ENCODE measurements at places on chromosomes 4 and X.

DNA sequence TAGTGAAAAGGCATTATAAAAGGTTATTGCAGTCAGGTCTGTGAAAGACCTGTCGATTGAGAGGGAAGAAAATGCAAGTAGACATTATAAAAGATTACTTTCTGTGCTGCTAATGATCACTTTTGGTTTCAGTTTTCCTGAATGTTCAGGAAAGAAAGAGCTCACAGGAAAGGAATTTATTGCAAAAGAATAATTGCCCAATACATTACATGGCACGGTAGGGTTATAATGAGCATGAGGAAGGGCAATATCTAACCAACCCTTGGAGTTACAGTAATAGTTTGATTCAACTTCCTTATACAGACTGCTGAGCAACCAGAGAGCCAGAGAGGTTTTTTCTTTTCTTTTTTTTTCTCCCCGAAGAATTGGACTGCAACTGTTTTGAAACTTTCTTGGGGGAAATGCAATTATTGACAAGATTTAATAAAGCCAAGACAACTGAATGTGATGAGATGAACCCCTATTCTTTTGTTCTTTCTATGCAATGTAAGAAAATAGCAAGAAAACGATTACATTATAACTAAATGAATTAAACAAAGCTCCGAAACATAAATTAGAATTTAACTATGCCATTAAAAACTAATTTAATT, 247.0 kb downstream of the C4orf33 start:
- DNase-seq, result no peak

DNA sequence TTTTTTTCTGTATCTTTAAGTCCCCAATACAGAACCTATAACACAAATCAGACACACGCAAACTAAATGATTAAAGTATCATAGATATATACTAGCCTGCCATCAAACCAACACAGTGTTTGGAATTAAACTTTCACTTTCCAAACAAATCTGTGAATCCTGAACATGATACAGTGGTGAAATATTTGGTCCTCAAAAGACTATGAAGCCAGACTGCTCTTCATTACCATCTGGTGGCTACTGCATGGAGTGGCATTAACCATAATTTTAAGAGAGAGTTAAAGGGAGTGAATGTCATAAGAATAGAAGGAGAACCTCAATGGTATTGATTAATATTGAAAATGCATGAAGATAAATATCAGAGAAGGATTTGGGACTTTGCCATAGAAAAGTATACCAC, 9.2 kb upstream of the GABRA4 start:
- DNase-seq, result no peak

- DNase-seq, result no peak
Observed at GRCh38 chr4:185809121-185809520, 2.9 kb downstream of the SORBS2 start.

DNA sequence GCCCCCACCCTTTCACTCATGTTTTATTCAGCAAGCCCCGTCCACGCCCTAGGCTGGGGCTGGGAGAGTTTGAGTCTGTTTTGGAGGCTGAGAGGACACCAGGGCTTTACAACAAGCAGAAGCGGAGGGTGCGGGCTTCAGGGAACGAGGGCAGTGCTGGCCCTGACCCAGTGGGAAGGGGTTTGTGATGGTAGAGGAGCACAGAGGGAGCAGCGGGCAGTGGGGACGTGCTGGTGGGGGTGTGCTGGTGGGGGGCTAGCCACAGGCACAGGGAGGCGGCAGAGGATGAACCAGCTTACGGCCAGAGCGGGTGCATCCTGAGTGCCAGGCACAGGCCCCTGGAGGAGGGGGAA, 26.4 kb downstream of the NSG1 start:
- DNase-seq, result no peak

GRCh38 chr4:40600850-40601249, 28.8 kb downstream of the RBM47 start:
- DNase-seq, result no peak

DNA sequence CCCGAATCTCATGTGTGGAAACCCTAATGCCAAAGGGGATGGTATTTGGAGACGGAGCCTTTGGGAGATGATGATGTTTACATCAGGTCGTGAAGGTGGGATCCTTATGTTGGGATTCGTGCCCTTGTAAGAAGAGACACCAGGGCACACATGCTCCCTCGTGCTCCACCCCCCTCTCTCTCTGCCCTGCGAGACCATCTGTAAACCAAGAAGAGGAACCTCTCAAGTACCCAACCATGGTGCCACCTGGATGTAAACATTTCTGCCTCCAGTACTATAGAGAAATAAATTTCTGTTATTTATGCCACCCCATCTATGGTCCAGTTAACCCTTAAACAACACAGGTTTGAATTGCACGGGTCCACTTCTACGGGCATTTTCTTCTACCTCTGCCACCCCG, 179.4 kb downstream of the DHRSX start:
- no peak for DNase-seq

DNA sequence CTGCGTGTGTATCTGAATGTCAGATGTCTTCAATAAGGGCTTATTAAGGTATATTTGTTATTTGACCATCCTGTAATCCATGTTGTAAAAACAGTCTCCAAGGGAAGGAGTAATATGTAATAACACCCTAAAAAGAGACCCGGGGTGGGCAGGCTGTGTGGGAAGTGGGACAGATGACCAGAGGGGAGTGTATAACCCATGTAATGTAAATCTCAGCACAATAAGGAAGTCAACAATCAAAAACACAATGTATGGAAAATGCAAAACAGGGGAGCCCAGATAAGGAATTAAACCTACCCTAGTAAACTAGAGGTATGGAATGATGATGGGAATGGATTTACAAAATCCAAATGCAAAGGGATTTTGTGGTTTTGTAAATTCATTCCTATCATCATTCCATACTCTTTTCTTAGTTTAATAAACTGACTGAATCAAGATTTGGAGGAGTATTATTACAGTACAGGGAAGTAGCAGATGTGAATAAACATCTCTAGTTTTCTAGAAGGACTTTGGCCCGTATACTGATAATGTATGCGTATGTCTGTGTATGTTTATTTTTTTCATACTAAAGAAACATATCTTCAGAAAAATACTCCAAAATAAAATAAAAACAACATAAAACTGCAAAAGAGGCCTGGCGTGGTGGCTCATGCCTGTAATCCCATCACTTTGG, 15.7 kb upstream of the ENPEP start:
- no peak for DNase-seq

DNA sequence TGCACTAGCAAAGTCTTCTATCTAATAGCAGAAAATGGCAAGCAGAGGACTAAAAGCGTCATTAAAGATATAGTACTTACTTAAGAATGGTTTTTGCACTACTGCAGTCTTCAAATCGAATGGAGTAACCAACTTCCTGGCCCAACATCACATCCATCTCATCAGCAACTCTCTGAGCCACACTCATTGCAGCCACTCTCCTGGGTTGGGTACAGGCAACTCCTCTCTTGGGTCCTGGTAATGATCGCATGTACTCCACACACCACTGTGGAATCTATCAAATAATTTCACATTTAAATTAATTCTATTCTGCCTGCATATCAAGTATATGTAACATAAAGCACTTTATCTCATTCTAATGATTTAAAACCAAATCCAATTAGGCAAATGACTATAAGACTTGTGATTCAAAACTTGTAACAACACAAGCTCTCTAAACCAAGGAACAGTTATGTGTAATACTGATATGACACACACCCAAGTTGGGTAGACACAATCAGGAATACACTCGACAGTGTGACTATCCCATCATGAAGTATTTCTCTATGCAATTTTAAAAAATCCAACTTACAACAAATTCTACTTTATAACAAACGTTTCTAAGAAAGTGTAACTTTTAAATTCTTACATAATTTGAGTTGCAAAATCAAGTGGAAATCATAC, 13.6 kb downstream of the DHX15 start:
- no peak for DNase-seq

DNA sequence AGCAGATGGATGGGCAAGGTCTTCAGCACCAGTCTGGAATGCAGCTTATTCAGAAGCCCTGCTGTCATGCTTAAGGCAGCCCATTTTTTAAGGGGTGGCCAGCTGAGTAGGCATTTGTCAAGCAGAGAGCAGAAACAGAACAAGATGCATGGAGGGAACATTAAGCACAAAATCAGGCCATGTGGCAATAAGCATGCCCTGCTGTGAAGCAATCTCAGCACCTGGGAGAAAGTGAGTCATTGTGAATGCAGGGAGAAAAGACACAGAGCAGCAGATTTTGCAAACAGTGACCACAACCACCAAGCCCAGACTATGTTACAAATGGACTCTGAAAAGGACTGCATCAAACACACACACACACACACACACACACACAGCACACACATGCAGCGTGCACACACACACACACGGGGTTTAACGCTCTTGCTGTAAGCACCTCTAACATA, 94.1 kb upstream of the GALNT7 start:
- no peak for DNase-seq

GRCh38 chr4:79575709-79576428, 167.8 kb upstream of the GK2 start:
- DNase-seq, result no peak

DNA sequence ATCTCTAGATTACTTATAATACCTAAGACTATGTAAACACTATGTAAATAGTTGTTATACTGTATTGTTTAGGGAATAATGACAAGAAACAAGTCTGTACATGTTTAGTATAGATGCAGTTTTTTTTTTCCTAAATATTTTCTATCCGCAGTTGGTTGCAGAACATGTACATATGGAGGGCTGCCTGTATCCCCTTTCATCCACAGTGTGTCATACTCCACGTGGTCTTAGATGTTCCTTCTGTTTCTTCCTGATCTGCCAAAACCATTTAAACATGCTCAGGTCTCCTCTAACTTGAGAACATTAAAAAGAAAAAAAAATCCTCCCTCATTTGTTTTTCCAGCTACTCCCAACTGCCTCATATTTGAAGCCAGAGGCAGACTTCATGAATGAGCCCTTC, 14.0 kb downstream of the OCIAD1 start:
- DNase-seq, result no peak

DNA sequence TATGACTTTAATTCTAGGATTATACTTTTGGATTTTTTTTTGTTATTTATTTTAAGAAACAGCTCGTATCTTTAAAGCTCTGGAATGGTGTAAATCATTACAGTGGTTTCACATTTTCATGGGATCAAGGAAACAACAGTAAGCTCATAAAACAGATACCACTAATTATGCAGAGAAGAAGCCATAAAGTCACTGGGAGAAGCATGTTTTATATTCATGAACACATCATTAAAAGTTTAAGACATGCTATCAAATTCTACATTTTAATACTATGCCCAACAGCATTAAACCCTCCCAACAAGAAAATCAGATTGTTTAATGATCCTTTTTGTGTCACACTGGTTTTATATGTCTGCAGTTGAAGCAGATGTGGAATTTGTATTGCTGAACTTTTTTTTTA, 149.9 kb downstream of the FBXO8 start:
- DNase-seq, result no peak

GRCh38 chrX:10972706-10973105, 138.4 kb upstream of the HCCS start:
- DNase-seq, result no peak

- DNase-seq, result no peak
Observed at GRCh38 chr4:113024388-113024787, 25.1 kb upstream of the ANK2 start.

DNA sequence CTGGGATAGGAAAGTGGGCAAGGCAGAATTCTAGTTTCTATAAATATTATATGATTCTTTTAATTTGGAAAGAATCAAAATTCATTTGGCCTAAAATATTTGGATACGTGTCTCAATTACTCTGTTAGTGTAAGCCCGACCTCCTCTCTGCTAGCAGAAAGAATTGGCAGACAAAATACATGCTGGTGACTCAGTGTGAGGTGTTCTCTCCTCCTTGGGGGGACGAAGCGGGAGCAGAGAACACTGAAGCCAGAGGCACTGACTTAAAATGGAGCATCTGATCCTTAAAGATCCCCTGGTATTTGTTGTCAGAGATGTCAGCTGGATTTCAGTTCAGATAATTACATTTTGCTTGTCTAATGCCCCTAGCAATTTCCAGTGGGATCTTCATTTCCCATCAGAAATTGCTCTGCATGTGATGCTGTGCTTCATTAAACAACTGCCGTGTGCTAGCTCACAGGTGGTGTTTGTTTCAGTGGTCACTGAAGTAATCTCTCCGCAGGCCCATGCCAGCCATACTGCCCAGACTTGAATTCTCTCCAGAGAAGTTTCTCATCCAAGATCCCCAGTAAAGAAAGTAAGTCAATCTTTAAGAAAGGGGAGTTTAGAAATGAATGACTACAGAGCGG, 188.7 kb upstream of the TLL1 start:
- DNase-seq, result no peak

DNA sequence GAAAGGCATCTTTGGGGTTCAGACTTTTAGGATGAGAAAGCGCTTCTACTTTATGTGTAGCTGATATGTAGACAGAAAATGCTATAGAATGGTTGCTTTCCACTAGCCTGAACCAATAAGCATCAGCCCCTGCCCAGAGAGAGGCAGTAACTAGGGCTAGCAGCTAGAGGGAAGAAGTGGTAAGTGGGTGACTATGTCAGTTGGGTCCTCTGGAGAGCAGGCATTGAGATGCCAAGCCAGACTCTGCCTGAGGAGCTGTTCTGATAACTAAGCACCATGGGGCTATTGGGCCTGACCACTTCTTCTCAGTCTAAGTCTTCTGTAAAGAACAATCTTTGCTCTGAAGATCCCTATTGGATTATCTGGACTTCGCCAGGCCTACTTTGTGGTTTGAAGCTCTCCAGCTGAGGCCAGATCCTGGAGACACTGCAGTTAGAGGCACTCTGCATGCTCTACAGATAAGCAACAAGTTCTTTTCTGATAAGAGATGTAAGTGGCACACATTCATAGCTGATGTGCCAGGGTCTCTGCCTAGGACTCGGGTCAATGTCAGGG, 146.1 kb downstream of the RBM46 start:
- no peak for DNase-seq

DNA sequence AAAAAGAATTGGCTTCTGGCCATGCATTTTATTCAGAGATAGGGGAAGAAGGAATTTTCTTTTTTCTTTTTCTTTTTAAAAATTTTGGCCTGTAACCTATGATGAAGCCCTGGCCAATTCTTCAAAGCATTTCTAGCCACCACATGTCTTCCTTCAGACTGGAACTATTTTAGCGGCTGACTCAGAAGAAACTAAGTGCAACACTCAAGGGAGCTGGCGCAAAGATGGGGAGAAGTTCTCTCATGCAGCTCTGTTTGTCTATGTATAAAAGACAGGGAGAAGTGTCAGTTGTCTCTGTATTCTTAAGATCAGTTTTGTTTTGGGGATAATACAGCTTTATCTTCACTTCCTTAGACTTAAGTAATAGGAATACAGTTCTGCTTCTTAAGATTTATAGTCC, 46.1 kb downstream of the MBNL3 start:
- DNase-seq, result no peak

- no peak for DNase-seq
Observed at GRCh38 chr4:112075129-112075753, 70.0 kb upstream of the FAM241A start.

- no peak for DNase-seq
Observed at GRCh38 chr4:174663216-174663615, 140.9 kb upstream of the HPGD start.

DNA sequence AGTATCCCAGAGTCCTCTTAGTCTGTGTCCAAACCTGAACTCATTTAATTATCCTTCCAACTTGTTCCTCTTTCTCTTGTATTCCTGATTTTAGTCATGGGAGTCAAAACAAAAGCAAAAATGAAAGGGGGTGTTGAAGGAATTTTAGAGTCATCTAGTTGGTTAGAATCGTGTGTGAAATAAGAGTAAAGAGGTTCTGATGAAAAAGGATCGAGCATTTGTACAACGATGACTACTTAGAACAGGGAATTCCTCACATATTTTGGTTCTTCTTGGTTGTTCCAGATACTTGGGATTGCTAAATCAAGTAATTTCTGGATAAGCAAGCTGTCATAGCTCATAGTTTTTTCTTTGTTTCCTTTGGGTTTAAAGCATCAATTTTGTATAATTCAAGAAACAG, 194.4 kb downstream of the BCOR start:
- no peak for DNase-seq

Data from activated T-helper 1 cell treated with anti-CD3 and anti-CD28 coated beads, Interleukin-2, amount 50 U/mL, for 16 hours (primary cell).